ENCODE measurements at places on chromosomes 7 and 10.

GRCh38 chr7:90512821-90513254, 43.4 kb downstream of the PTTG1IP2 start:
- no peak for DNase-seq

- DNase-seq, result no peak
Measured at GRCh38 chr7:467856-468545, 51.6 kb downstream of the PDGFA start.

- DNase-seq, result no peak
Measured at GRCh38 chr7:95545673-95546072, 50.6 kb downstream of the PDK4 start.

GRCh38 chr10:45526309-45526905, 146.2 kb downstream of the ZFAND4 start:
- DNase-seq, result no peak

DNA sequence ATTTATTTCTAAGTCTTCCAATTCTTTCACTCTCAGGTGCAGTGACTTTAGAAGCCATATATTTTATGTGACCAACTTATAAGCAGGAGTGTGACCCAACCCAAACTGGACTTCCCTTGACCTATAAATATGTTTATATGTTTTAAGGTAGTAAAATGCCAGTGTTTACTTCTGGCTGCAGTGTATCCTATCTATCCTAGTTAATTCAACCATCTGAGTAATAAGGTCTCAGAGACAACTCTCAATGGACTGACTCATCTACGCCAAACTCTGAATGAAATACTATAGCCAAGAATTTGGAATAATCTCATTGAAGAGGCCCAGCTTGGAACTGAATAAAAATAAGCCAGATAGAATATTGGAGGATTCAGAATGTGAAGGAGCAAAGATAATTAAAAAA, 544.5 kb upstream of the SORCS1 start:
- no peak for DNase-seq

DNA sequence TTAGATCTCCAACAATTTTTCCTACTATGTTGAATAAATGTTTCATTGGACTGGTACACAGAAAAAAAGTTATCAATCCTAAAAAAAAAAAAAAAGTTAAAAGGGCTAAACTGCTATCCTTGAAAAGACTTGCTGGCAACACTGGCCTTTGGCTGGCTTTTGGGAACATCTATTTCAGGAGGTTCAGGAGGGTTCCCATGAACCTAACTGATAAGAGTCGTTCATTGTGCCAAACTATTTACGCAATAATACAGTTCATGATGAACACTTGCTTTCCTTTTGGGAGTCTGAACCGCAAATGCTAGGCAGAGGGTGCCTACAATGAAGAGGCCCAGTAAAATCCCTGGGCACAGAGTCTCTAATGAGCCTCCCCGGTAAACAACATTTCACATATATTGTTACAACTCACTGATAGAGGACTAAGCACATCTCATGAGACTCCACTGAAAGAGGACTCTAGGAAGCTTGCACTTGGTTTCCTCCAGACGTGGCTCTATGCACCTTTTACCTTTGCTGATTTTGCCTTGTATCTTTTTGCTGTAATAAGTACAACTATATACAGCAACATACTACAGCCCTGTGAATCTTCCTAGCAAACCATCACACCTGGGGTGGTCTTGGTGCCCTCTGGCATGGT, 45.0 kb downstream of the ZFAND4 start:
- DNase-seq, result no peak

DNA sequence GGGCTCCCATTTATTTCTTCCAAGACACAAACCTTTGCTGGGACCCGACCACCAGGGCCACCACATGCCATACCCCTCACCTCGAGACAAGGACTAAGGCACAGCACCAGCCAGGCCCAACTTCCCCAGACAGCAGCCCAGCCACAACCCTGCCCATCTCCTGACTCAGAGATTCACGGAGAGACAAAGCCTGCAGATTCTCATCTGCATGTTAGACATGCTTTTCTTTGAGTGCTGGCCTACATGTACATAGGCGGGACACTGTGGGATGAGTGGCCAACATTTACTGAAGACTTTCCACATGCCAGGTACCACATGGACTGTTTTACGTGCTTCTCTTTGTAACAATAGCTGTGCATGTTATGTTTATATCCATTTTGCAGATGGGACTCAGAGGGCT, 221.3 kb upstream of the ZMIZ1 start:
- DNase-seq, result no peak

DNA sequence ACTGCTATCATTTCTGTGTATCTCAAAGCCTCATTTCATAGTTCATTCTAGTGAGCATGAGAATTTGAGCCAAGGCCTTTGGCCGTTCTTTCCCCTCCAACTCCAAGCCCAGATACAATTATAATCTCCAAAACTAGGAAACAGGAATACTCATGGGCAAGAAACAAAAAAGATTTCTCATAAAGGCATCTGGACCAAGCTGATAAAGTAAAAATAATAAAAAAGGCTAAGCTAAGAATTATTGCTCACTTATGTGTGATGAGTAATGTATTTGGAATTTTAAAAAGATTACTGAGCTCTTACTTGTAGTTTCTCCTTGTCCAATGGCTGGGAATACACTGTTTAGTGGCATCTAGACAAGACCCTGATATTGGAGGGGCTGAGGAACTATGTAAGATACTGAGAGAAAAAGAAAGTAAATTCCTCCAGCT, 196.4 kb upstream of the POM121L12 start:
- no peak for DNase-seq

All from NCI-H187 (cell line).